Activated naive CD4-positive, alpha-beta T cell (primary cell): ENCODE measurements at places on chromosomes 6 and 20.

DNA sequence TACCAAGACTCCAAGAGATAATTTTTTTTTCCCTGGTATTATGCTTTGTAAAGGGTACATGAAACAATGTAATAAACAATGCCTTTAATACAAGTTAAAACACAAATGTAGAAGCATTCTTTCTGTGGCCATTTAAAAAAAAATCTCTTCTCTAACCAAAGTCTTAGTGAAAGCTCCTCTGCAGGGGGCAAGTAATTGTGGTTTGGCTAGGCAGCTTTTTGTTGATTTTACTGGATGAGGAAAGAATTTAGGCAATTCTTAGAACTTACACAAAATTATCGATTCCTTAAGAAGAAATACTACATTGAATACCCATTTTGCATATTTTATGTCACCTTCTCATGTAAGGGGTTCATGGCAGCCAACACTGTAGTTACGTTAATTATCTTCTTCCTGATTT, 12.4 kb downstream of the TFB1M start:
- no peak for DNase-seq

- DNase-seq: no peak
These were observed 211.2 kb downstream of the C6orf118 start for GRCh38 chr6:165098165-165098564.

DNA sequence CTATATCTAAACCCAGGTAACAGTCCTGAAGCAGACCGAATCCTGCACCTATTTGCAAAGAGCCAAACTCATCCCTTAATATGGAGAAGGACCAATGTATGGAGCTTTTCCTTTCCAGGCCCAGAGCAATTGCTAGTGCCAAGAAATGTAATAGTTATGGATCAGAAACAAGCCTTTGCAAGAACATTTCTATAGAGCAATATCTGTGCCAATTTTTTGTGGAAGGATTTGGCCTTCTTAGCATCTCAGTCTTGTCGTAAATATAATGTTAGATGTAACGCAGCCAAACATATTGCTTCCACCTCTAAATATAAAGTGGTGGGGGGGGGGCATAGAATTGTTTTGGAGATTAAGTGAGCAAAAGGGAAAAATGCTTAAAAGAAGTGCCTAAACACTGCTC, 2.7 kb downstream of the KIAA0408 start:
- no peak for DNase-seq

GRCh38 chr20:47620808-47621805, 119.4 kb downstream of the NCOA3 start:
- DNase-seq: no peak

DNA sequence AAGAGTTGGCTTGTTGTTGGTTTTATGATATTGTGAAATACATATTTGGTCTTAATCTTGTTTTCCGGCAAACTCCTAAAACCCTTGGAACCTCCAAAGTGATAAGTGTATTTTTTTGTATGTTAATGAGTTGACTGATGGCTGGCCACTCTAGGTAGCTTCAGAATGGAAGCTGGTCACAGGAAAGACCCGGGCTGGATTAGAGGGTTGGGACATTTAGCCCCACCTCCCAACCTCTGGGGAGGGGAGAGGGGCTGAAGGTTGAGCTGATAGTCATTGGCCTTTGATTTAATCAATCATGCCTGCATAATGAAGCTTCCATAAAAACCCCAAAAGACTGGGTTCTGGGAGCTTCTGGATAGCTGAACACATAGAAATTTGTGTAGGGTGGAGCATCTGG, 42.7 kb downstream of the SASH1 start:
- no peak for DNase-seq
